ENCODE measurements at places on chromosomes 2 and 18. TPM values are rescaled to one million over a fixed set of nuclear protein-coding genes. Genes with fewer than 3 reads are reported as not detected.

Gene CCDC141
- 3.6 TPM for total RNA-seq

GRCh38 chr2:26612522-26613240, 28.5 kb downstream of the CIB4 start:
- DNase-seq, result peak; percentile 91

DNA sequence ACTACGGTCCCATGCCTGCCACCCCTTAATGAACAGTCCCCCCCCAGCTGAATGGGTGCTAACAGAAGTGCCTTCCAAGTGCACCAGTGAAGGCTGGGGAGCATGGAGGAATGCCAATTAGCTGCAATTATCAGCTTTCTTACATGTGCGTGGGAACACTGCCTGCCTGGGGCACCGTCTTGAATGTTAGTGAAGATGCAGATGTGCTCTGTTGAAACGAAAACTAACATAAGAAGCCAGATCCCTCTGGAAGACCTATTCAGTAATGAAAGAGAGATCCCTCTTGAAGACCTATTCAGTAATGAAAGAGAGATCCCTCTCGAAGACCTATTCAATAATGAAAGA, 154.5 kb downstream of the CLIP4 start:
- no peak for DNase-seq

DNA sequence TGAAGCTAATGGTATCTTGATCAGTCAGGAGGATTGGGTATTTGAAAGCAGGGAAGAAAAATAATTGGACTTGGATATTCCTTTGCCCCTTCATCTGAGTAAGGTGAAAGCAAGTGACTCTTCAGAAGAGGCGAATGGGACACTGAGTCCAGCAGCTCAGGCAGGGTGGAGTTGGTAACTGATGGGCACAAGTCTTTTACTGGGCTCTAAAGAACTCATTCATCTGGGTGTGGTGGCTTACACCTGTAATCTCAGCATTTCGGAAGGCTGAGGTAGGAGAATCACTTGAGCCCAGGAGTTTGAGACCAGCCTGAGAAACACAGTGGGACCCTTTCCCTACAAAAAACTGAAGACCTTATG, 11.2 kb downstream of the CFLAR start:
- no peak for DNase-seq

Gene UGT1A4
- not detected for total RNA-seq

DNA sequence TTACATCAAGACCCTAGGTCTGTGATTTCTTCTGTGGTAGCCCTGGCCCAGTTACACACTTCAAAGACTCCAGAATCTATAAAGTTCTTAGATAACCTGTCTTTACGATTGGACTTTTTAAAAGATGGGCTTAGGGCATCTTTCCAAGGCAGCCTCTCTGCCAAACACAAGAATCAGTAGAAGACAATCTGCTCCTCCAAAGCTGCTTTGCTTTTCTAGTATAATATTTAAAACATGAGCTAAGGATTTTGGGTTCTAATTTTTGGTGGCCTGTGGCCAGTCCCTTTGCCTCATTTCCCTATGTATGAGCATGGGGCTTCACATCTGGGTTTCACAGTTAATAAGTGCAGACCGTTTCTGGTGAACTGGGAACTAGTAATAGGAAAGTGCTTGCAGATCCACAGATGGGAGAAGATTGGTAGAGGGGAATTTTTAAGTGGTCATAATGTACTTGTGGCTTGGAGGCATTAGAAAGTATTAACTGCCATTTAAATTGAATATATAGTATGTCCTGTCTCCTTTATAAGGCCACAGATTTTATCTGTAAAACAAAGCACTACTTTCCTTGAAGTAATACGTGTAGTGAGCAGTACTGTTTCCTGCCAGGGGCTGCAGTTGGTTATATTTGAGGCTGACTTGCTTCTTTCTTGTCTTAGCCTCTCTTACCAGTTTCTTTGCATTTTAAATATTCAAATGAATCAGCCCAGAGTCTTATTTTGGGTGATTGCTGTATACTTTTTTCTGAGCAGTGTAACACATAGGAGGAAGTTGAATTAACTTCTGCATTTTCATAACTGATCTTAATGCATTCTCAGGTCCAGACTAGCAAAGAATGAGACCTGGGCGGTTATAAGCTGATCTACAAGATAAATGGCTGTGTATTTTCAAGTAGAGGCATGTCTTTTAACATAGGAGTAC, 1.5 kb downstream of the ARPC2 start:
- DNase-seq, result no peak

- no peak for DNase-seq
Measured at GRCh38 chr2:241795021-241795999, 13.7 kb upstream of the NEU4 start.

GRCh38 chr2:54903736-54904554, 146.3 kb downstream of the RTN4 start:
- peak; percentile 83 for DNase-seq

Gene FAM168B
- total RNA-seq, result 178 TPM

DNA sequence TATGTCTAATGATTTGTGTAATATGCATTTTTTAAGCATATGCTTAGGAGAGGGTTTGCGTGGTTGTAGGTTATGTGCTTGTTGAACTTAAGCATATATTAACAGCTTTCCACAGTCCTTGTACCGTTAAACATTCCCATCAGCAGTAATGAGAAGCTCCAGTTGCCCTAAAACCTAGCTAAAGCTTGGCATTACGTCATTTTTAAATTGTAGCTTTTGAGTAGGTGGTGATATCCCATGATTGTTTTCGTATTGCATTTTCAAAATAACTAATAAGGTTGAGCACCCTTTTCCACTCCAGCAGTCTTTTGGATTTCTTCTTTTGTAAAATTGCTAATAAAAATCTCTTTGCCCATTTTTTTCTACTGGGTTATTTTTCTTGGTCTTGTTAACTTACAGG, 453.1 kb upstream of the GCFC2 start:
- DNase-seq, result no peak

GRCh38 chr2:60416221-60417008, 137.0 kb downstream of the BCL11A start:
- no peak for DNase-seq

GRCh38 chr2:7670905-7671641, 753.9 kb downstream of the RNF144A start:
- DNase-seq, result no peak

DNA sequence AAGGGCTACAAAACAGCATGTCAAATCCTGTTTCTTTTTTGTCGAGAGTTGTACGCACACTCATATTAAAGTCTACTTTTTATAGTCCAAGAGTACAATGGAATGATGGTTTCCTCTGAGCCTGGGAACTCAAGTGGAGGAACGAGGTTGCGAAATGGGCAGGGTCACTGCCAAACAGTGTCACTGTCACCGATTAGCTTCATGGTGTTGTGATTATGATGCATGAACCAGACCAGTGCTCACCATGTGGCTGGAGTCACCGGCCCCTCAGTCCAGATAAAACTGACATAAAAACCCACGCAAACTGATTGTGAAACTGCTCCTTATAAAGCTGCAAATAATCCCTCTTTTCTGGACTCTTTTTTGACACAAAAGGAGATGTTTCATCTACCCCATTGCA, 122.0 kb downstream of the COPS8 start:
- no peak for DNase-seq

GRCh38 chr2:125756431-125756830, 899.5 kb upstream of the GYPC start:
- DNase-seq, result no peak

GRCh38 chr2:174632841-174633622, 35.4 kb upstream of the WIPF1 start:
- no peak for DNase-seq

DNA sequence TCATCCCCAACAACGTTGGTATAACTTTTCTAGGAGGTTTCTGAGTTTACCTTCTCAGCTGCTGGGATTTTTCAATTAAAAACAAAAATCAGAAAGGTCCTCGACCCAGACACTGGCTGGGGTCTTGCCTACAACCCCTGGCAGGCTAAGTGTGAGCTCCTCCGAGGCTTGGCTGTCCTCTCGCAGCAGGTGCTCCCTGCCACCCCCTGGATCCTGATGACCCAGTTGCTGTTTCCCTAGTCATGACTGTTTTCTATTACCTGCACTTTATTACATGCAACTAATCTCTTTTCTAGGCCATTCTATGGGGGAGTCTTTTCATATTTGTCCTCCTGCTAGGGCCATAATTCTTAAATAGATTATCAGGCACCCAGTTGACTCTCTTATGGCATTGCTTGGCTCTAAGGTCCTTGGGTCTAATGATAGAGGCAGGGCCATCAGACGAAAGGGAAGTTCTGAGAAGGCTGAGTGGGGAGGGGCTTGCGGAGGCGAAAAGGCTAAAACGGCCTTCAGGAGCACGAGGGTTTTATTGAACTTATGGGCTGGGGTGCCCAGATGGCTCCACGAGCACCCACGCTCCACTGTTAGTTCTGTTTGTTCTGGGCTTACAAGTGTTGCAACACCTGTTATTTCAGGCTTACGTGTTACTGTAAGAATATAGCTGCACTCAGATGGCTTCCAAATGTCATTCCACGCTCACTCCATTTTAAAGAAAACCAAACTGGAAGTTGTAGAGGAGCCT, 166.0 kb downstream of the NCK2 start:
- DNase-seq, result no peak

Gene ITSN2
- total RNA-seq, result 57.2 TPM

Gene LMAN2L
- total RNA-seq, result 21.5 TPM

- DNase-seq, result no peak
Measured at GRCh38 chr2:21687589-21687988, 563.8 kb downstream of the TDRD15 start.

DNA sequence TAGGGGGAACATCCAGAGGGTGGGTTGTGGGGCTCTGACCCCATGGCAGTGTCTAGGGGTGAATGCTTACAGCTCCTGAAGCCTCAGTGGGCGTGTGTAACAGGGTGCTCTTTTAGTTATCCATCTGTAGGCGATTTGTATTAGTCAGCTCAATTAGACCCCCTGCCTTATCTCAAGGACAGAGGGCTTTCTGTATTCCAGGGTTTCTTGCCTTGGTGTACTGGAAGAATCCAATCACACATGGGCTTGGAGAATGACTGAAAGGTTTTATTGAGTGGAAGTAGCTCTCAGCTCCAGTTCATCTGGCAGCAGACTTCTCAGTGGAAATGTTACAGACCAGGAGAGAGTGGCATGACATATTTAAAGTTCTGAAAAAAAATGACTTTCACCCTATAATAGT, 334.0 kb upstream of the GCFC2 start:
- no peak for DNase-seq

DNA sequence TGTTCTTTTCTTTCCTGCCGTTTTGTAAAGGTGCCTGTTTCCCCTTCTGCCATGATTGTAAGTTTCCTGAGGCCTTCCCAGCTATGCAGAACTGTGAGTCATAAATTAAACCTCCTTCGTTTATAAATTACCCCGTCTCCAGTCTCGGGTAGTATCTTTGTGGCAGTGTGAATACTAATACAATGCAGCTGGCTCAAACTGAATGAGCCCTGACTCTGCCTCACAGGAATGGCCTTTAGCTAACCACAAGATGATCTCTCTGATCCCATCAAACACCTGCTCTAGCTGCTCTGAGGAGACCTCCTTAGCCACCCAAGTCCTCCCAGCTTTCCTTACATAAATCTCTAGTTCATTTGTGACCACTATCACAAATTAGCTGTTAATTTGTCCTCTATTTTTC, 41.5 kb upstream of the CAB39 start:
- DNase-seq, result no peak

- no peak for DNase-seq
Measured at GRCh38 chr2:11393711-11394236, 49.3 kb upstream of the ROCK2 start.

Gene GMCL1
- 9.9 TPM for total RNA-seq

GRCh38 chr2:12155303-12156051, 409.0 kb downstream of the LPIN1 start:
- no peak for DNase-seq
